ENCODE measurements at places on chromosomes 16 and 17.
A peak's percentile ranks its signal among the peaks of the same experiment; 100 is the strongest.

DNA sequence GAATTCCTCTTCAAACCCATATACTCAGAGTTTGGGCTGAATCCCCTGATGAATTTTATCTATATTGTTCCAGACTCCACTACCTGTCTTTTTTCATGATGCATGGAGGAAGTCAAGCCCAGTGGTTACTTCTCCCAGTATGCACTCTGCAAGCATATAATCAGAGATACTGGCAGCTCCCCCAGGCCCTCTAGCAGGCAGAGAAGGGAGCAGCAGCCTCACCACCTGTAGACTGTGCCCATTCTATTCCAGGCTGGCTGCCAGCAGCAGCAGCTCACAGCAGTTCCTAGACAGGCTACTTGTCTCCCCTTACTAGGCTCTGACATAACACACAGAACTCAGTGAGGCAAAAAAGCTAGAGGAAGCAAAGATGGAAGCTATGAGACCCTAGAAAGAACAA is 3.4 kb downstream of the MKS1 start:
- no peak for DNase-seq

- no peak for DNase-seq
Measured at GRCh38 chr16:80948886-80949493, 57.7 kb downstream of the CMC2 start.

DNA sequence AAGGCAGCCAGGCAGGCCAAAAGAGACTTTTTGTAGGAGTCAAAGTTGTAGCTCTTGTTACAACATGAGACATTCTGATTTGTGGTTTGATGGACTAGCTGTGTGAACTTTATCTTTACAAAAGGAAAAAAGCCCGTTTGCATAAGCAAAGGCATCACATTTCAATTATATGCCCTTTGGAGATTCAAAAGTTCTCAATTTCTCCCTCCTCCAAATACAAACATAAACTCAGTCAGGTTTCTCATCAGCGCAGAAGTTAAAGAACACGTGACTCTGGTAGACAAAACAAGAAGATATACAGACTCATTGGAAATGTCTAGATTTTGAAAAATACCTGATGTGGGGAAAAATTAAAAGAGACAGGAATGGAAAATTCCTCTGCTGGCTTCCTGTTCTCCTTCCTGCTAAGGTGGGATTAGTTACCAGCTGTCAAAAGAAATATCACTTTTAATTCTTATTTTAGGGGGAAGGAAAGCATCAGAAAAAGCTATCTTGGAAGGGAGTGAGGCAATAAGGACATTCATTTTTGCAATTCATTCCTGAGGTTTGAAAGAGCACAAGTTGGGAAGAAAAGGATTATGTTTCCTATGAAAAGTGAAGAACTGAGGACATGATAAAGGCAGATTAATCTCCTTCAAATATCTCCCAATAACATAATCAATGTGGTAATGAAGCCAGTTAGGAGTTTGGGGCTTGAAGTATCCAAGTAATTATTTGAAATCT is 4.6 kb upstream of the KCNJ16 start:
- DNase-seq: no peak

DNA sequence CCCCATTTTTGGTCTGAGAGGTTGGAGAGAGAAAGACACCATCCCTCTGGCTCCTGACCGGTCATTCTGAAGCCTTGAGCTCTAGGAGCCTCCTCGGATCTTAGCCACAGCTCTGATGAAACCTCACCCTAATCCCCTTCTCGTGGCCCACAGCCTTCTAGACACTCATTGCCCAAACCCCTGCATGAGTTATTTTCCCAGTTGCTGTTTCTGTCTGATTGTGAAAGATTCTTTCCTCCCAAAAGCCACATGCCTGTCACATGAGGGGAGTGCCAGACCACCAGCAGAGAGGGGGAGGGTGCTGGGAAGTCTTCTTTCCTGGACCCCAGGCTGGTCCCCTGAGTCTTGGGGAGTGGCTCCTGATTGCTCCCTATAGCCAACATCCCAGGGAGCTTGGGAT is 17.6 kb upstream of the ABR start:
- DNase-seq: no peak

DNA sequence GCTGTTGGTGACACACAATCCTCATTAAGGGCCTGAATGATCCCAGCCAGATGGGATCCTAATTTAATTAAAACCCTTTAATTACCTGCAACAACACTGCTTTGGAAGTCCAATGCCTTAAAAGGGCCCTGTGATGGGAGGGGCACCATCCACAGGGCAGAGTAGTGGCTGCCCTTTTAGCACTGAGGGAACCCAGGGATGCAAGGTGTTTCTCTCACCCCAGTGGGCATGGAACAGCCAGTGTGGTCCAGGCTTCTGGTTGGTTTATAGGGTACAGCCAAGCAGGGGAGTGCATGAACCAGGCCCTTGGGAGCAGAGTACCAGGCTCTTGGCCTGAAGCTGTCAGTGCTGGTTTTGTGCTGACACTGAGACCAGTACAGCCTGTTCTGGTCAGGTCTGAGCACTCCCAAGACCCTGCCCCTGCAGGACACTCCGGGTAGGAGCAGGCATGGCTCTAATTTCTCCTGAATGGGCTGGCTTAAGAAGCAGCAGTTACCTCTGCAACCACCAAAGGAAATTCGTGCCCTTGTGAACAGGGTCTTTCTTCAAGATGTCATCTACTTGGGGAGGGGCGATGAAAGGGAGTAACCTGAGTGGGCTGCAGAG is 9.9 kb downstream of the NXPH3 start:
- no peak for DNase-seq

DNA sequence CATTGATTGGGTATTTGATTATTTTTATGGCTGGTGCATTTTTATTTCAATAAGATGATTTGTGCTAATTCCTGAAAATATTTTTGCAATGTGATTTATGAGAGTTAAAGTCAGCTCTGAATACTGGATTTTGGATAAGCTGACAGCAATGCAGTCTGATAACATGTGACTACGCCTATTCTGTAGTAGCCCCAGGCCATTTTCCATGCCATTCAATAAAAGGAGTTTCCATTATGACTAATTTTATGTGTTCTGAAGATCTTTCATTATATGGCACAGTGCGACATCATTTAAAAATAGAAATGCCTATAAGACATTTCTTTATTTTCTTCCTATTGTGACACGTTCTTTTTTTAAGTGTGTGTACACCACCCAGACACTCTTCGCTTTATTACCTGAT is 46.3 kb downstream of the KCNJ2 start:
- no peak for DNase-seq

GRCh38 chr16:10931977-10932632 is 10.2 kb downstream of the DEXI start:
- no peak for DNase-seq

DNA sequence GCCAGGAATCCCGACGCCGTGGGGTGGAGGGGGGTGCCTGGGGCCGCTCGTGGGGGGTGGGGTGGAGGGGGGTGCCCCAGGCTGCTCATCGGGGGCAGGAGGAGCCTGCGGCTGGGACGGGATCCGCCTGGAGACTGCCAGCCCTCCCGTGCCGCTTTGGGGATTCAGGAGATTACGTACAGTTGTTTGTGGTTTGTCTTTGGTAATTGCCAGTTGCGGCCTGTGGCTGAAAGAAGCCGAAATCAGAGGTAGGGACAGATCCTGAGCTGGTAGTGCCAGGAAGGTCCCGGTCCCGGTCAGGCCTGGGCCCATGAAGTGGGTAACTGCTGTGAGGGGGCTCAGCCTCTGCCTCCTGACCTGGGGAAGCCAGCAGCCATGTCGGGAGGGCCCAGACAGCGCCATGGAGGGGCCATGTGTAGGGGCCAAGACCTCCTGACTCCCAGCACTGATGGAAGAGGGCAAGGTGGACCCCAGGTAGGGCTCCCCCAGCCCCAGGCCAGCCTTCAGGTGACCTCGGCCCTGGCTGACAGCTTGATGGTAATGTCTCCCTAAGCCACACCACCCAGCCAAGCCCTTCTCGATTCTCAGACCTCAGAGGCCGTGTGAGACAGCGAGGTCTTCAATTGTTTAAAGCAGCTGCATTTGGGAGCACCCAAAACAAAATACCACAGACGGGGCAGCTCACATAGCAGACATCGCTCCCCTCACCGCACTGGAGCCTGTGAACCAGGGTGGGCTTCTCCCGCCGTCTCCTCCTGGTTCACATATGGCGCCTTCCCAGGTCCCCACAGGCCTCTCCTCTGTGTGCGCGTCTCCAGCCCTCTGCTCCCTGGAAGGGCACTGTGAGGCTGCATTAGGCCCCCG is 34.9 kb upstream of the SSTR5 start:
- DNase-seq: no peak

DNA sequence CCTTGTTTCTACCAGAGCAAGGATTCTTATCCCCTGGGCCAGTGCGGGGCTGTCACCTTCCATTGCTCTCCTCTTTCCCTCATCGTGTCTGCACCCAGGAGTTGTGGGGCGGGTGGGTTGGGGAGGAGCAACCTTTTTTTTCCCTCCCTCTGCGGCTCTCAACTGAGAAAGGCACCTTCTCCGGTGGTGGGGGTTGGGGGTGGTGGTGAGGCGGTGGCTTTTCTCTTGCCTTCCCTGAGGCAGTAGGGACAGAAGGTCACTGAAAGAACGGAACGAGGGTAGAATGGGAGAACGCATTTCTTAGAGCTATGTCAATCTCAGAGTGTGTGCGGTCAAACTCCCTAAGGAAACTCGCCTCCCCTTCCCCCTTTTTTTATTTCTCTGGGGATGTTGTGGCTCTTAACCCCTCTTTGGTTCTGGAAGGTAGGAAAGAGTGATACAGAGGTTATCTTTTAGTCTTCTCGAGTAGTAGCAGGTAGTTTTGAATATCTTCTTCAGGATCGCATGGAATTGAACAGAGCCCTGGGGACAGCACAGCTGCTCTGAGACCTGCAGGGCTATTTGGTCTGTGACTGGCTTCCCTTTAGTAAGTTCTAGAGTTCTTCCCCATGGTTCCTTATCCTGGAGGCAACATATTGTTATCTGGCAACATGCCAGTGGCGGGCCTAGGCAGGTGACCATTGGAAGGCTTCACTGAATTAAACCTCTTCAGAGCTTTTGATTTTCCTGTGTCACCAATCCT is 994 bp downstream of the CLTC start:
- peak; percentile 41 for DNase-seq

- no peak for DNase-seq
Measured at GRCh38 chr16:78932355-78932943, 668.1 kb downstream of the MAF start.

GRCh38 chr17:2655546-2655945 is 56.0 kb downstream of the CLUH start:
- DNase-seq: no peak

DNA sequence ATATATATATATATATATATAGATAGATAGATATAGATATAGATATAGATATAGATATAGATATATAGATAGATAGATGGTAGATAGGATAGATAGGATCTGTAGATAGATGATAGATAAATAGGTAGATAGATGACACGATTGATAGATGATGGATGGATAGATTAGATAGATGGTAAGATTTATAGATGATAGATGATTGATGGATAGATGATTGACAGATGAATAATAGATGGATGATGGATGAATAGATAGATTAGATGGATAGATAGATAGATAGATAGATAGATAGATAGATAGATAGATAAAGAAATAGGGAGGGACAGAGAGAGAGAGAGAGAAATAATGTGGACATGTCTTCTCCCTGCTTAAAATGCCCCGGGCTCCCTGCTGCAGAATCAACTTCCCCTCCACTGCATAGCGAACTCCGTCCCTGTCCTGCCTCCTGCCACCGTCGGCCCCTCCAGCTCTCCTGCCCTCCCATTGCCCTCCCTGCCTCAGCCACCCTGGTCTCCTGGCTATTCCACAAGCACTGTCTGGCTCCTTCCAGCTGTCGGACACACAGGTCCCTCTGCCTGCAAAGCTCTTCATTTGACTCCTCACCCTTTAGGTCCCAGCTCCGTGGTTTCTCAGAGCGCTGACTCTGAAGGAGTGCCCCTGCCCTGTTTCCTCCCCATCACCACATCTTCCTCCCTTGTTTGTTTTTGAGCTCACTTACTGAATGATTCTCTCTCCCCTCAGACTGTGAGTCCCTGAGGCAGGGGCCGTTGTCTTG is 254.0 kb downstream of the KATNIP start:
- DNase-seq: no peak

GRCh38 chr16:51201604-51202003 is 50.5 kb upstream of the SALL1 start:
- no peak for DNase-seq

DNA sequence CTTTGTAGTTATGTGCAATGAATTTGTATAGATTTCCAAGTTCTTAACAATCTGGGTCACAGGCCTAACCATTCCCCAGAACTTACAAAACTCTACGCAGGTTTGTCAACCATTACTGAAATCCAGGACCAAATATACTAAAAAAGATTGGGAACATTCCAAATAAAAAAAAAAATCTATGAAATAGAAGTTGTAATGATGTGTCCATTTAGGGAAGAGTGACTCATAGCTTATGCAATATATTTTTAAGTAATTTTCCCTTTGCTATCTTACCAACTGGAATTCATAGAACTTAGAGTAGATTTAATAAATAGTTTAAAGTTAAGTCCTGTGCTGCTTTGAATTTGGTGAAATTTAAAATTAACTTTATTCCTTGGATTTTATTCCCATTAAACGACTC is 393.2 kb downstream of the PMP22 start:
- no peak for DNase-seq

DNA sequence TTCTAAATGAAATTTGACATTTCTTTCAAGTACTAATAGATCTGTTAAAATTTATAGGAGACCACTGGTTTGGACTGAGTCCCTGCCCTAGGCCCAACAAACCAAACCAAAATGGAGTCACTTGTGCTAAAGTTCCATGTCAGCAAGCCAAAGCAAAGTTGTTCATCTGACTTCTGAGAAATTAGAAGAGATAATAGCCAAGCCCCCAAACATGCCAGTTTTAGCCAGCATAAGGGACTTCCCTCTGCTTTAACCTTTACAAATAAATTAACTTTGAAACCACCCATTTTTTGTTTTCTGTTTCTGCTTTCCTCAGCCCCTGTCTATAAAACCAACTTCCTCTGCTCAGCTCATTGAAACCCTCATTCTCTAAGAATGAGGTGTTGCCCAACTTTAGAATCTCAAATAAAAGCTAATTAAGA is 18.9 kb downstream of the CDR2 start:
- DNase-seq: no peak

- no peak for DNase-seq
Measured at GRCh38 chr16:55478827-55479429, at the start of gene MMP2. TSS of gene MMP2 (plus strand) at chr16:55479198. CDS start at chr16:55479480, 282 bp downstream.

GRCh38 chr16:1347286-1347855 is 4.3 kb downstream of the TSR3 start:
- no peak for DNase-seq

Data from T-helper 22 cell (primary cell).